ENCODE measurements at places on chromosomes 7 and 10.
A peak's percentile ranks its signal among the peaks of the same experiment; 100 is the strongest.

- DNase-seq = no peak
Observed at GRCh38 chr10:93820434-93820833, 62.7 kb downstream of the LGI1 start.

DNA sequence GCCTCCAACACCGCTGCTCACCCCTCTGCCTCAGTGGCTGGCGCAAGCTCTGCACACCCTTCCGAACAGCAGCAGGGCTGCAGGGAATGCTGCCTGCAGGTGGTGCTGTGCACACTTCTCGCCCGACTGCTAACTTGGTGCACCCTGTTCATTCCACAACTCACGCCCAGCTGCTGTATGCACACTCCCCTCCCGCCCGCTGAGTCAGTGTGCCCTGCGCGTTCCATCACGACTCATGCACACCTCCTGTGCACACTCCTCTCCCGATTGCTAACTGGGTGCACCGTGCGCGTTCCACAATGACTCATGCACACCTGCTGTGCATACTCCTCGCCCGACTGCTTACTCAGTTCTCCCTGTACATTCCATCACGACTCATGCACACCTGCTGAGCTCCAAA, 21.5 kb downstream of the ADARB2 start:
- DNase-seq = no peak

- DNase-seq = no peak
Observed at GRCh38 chr7:155710530-155710929, 66.1 kb downstream of the RBM33 start.

DNA sequence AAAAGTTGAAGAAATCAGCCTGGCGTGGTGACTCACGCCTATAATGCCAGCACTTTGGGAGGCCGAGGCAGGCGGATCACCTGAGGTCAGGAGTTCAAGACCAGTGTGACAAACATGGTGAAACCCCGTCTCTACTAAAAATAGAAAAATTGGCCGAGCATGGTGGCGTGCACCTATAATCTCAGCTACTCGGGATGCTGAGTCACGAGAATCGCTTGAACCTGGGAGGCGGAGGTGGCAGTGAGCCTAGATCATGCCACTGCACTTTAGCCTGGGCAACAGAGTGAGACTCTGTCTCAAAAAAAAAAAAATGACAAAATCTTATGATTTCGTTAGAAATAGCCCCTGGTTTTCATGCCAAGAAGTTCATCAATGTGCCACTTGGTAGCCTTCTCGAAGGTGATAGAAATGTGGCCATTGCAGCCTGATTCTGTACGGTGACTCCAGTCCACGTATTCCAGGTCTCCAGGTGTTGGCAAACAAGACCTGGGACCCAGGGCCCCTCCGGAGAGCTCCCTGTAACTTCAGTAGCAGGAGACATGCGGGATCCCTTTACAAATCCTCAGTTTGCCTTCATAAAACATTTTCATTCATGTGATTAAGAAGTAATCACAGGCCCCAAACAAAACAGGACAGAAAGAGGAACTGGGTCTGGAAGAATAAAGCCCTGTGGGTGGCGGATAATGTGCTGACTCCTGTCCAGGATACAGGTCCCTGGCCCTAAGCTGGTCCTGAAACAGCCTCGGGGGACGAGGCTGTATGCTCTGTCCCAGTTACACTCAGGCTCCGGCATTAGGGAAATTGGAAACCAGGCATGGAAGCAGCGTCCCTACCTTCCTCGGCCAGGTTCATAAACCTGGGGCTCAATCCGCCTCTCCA, 207.3 kb upstream of the SH2B2 start:
- no peak for DNase-seq

DNA sequence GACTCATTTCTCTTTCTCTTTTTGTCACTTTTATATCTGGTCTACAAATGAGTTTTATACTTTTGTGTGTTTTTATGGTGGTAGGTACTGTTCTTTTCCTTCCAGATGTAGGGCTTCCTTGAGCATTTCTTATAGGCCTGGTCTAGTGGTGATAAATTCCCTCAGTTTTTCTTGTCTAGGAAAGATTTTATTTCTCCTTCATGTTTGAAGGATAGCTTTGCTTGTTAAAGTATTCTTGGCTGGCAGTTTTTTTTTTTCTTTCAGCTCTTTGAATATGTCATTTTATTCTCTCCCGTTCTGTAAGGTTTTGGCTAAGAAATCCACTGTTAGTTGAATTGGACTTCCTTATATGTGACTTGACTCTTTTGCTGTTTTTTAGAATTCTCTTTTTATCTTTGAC, 292.7 kb downstream of the RPS24 start:
- DNase-seq = no peak

GRCh38 chr7:97346349-97346748, 228.9 kb downstream of the SDHAF3 start:
- DNase-seq = no peak

DNA sequence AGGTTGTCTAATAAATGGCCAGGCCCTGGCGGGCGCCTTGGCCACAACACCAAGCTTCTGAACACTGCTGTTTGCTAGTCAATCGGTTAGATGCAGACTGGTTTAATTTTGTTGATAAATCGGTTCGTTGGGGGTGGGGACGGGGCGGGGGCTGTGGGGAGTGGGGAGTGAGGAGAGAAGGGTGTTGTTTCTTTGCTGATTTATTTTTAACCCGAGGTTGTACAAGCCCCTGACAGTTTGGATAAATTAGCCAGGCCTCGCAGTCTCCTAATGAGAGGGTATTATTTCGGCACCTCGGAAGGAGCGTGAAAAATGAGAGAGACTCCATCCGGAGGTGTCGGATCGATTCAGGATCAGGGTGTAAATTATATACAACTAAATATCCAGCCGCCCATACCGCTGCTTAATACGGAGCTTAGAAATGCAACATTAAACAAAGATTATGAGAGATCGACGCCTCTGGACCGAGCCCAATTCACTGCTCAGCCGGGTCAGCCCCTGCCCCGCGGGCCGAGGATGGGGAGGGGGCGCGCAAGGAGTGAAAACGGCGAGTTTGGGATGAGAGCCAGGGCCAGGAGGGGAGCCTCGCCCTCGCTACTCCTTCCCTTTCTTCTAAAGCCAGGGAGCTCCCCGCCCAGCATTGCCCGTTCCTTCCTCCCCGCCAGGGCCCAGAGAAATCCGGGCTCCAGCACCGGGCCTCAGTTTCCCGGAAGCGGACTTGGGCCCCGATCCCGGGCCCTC, 8.0 kb downstream of the UNCX start:
- DNase-seq = no peak

DNA sequence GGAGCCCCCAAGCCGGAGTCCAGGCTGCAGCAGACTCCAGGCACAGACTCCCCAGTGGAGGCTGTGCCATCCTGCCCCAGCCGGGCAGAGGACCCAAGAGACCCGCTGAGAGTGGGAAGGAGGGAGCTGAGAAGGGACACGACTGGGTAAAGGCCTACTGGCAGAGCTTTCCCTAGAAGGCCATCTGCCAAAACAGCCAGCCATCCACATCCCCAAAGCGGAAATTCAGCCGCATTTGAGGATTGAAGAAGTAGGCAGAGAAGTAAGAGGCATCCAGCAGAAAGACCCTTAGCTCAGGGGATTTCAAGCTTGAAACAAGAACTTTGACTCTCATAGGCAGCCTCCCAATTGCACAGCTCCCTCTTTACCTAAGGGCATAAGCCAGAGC, 857 bp downstream of the CPXM2 start:
- DNase-seq = no peak

GRCh38 chr10:35218339-35218955, 91.8 kb downstream of the CREM start:
- DNase-seq = peak; percentile 59

GRCh38 chr7:132547821-132548220, 28.4 kb downstream of the PLXNA4 start:
- DNase-seq = no peak

Data from activated T-helper 1 cell treated with anti-CD3 and anti-CD28 coated beads, Interleukin-2, amount 50 U/mL, for 16 hours (primary cell).